ENCODE measurements at places on chromosomes 3 and 15.

- DNase-seq, result no peak
Measured at GRCh38 chr15:22735781-22736180, 50.7 kb upstream of the NIPA1 start.

- DNase-seq, result no peak
Measured at GRCh38 chr15:93296759-93297500, 207.9 kb upstream of the RGMA start.

DNA sequence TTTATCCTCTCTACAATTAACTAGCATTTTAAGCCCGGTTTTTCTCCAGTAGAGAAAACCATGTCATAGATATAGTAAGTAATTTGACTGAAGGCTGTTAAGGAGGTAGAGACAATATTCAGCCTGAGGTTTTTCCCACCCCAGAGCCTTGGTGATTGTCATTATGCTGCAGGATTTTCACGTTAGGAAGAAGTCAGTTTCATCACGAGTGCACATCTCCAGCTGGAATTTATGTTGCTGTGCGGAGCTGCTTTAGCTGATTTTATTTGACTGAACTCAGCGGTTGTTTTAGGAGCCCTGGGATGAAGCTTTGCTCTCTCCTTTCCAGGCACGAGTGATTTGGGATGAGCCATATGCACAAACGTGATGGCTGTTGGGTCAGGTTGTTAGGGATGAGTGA lies 271.3 kb upstream of the RGMA start:
- no peak for DNase-seq

GRCh38 chr3:189277711-189278110 lies 105.9 kb downstream of the TPRG1 start:
- DNase-seq, result no peak

- DNase-seq, result no peak
Measured at GRCh38 chr3:131616719-131617118, 113.9 kb upstream of the MRPL3 start.

DNA sequence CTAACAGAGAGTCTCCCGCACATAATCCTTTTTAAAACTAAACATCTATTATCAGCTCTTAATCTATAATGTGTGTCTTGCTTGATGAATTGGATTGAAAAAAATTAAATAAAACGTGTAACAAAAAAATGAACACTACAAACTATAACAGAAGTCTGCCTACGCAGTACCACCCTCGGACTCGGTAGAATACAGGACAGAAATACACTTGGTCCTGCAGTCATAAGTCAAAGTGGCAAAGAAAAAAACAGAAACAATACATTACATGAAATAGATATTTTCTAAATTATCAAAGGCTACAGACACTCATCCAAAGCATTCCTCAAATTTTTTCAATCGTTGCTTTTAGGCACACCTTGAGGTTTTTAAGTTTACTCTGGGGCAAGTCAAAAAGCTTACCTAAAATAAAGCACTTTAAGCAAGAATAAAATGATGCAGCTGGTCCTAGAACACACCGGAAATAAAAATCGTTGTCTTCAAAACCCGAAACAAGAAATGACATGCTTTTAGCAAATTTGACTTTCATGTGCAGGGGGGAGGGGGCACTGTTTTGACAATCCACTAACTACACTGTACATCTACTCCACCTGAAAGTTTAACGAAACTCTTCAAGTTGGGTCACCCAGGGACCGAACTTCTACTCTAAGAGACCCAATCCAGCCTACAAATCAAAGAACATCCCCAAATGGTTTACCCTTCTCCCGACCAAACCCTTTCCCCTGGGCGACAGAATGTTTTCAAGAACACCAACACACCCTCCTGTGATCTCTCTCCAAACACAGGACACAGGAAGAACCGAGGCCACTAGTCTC lies 1.3 kb downstream of the ADAM10 start:
- peak; percentile 20 for DNase-seq

- DNase-seq, result no peak
Measured at GRCh38 chr3:129521611-129522010, 6.8 kb upstream of the RHO start.

DNA sequence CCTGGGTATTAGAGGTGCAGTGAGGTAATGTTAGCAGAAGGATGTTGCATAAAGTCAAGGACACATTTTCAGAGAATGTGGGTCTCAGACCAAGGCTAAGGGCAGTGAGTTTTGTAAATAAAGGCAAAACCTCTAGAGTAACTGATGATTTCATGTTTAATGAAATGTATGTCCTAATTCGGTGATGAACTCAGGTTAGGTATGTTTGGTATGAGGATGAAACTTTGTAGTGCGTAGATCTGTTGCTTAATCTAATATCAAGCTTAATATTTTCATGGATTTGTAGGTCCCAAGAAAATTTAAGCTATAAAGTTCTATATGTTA lies 3.6 kb downstream of the USP50 start:
- no peak for DNase-seq

DNA sequence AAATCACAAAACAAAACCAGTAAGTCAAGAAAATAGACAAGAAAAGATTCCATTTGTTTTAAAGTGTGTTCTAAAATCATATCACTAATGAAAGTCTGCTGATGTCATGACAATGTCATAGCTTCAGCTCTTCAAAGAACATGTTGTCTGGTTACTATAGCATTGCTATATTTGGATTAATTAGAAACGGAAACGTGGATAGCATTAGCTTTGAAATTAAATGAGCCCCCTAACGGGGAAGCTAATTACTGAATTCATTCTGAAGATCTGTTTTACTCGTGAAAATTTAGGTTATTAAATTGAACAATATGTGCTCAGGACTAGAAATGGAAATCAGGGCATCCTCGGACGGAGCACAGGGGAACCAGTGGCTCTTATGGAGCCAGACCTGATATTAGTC lies 316.7 kb upstream of the AGTR1 start:
- DNase-seq, result no peak

DNA sequence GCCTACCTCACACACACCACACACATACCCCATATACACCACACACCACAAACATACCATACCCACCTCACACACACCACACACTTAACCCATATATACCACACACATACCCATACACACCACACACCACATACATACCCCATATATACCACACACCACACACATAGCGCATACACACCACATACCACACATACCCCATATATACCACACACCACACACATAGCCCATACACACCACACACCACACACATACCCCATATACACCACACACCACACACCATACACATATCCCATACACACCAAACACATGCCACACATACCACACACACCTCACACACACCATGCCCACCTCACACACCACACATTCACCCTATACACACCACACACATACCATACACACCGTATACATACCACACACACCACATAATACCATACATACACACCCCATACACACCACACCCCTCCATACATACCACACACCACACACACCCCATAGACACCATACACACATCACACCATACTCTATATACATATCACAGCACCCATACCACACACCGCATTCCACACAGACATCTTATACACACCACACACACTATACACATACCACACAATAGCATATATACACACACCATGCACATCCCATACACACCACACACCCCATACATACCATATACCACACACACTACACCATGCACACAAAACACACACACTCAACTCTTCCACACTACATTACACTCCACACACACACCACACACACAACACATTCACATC lies 29.5 kb downstream of the APBA2 start:
- DNase-seq, result no peak

DNA sequence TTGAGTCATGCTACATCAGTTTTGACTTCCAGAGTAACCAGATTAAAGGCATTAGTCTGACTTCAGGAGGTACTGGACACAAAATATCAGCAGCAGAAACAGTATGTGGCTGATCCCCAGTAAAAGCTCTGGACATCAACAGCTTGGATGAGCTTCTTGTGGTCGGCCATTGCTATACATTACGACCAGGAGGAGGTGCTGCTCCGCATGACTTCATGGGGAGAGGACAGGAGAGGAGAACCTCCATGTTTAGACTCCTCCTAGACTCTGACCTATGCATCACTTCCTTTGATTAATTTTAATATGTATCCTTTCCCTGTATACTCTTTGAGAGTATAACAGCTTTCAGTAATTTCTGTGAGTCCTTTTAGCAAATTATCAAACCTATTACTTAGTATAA lies 285.6 kb upstream of the ARHGEF26 start:
- peak; percentile 10 for DNase-seq

- DNase-seq, result no peak
Measured at GRCh38 chr3:36832406-36832805, 68.1 kb upstream of the DCLK3 start.

DNA sequence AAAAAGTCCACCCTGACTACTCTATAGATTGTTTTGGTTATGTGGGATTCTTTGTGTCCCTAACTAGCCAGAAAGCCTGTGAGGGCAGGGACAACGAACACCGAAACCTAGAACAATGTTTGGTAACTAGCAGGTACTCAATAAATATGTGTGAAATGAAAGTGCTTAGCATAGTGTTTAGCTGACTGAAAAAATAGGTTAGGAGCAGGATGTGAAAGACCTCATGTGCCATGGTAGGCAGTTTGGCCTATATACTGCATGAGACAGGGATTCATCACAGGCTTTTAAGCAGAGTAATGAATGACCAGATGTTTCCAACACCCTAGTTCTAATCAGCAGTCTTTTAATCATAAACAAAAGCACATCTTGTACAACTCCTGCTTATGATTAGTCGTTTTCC lies 64.2 kb downstream of the MYO5A start:
- peak; percentile 49 for DNase-seq

GRCh38 chr3:194971009-194971408 lies 285.3 kb downstream of the FAM43A start:
- no peak for DNase-seq

DNA sequence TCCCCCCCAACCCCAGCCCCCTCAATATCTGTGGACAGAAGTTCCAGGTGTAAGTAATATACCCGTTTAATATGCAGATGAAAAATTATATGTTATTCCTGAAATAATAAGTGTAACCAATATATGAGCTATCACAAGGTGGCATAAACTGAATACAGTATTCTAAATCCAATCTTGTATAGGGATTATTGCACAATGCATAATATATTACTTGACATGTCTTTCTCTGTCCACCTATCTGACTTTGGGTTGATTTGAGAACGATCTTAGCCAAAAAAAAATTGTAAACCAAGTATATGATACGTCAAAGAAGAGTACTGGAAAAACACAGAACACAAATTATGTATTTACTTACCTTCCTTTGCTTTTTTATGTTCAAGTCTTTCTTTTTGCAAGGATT lies 47.8 kb downstream of the GOLIM4 start:
- DNase-seq, result no peak

- DNase-seq, result no peak
Measured at GRCh38 chr3:171327441-171328174, 132.6 kb downstream of the TNIK start.
